ENCODE measurements at places on chromosomes 4 and X.

GRCh38 chr4:65669111-65670019, 924 bp downstream of the EPHA5 start:
- DNase-seq: peak; percentile 55

- no peak for DNase-seq
Observed at GRCh38 chr4:75306506-75306905, 207.7 kb downstream of the RCHY1 start.

DNA sequence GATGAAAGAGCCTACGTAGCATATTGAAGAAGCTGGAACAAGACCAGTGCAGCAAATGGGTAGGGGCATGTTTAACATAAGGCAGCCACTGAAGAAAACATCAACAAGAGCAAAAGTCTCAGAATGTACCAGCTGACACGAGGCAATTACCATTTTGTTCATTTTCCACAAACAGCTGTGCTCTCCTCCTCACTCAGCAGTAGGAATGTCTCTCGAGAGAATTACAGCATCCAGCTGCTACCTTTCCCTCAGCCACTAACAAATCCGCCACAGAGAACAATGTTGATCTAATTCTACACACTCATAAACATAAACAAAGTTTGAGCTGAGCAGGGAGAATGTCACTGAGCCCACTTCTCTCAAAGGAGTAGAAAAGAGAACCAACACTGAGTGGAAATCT, 68.0 kb downstream of the OPHN1 start:
- no peak for DNase-seq

GRCh38 chr4:148716431-148717052, 274.3 kb upstream of the NR3C2 start:
- no peak for DNase-seq

GRCh38 chrX:73916931-73917667, 354.1 kb downstream of the CHIC1 start:
- peak; percentile 87 for DNase-seq

DNA sequence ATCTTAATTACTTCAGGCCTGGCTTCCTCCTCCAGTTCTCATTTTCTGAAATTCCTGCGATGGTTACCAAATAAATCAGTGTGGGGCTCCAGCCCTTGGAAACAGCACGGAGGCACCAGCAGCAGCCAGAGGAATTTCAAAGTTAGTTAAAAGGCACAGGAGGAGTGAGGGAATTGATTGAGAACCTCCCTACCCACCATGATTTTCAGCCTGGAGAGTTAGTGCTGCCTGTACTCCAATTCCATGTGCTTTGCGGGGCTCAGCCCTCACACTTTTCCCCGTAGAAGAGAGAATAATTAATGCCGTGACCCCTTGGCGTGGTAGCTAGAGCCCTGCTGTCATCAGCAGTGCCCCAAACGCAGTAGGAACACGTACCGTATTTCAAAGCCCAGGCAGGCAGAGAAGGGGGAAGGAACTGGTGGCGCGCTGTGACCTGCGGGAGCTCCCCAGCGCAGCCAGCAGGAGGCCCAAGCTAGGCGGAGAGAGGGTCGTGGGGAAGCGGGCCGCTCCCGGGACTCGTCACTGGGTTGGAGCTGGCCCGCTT, 84.0 kb upstream of the IGFBP7 start:
- DNase-seq: no peak

DNA sequence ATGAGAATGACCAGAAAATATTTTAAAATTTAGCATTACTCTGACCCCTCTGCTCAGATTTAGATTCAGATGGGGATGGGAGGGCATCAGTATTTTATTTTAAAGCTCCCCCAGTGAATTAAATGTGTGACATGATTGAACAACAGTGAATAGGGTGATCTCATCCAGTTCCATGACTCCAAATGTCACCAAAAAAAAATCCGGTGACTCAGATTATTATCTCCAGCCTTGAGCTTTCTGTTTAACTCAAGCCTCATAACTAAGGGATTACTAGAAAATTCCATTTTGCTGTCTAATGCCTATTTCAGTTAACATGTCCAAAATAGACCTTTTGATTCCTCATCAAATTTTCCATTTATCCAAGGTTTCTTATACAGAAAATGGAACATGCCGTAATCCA, 121.8 kb upstream of the TMEM47 start:
- peak; percentile 67 for DNase-seq

DNA sequence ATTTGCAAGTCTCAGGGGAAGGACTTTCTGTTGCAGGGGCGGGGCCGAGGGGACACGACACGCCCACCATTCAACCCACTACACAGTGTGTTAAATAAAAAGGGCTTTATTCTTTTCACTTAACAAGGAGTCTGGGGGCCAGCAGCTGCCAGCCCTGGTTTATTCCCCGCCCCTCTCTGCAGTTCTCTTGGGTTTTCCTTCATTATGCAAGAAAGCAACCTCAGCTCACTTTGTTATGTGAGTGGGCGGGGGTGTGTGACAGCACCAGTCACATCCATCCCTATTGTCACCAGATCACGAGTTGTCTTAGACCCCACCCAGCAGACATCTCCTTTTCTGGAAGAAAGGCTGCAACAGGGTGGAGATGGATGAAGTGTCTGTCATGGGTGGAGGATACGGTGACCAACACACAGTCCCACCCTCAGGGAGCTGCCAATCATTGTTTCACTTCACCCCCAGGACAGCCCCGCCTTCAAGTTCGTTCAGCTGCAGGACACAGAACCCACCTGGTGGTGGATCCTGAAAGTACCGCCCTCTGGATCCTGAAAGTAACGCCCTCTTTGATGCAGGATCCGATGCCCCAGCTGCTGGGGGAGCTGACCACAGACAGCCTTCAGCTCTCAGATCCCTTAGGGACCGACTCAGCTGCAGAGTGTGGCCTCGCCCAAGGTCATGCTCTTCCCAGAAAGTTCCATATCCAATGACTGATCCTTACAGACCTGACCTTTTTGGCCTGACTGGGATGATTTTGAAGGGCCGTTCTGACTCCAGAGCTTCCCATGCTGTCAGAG, 79.6 kb downstream of the SMIM20 start:
- no peak for DNase-seq

- DNase-seq: no peak
Observed at GRCh38 chrX:154542723-154543424, 3.8 kb downstream of the G6PD start.

DNA sequence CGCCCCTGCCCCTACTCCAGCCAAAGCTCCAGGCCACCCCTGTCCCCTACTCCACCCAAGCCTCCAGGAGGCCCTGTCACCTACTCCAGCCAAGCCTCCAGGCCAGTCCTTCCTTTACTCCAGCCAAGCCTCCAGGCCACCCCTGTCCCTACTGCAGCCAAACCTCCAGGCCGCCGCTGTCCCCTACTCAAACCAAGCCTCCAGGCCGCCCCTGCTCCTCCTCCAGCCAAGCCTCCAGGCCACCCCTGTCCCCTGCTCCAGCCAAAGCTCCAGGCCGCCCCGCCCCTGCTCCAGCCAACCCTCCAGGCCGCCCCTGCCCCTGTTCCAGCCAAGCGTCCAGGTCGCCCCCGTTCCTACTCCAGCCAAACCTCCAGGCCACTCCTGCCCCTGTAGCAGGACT, 5.1 kb upstream of the ASMT start:
- no peak for DNase-seq

Measured in astrocyte of the spinal cord (primary cell).